A549 treated with GW870086 at 1 μM for 4 hours (cell line): ENCODE measurements at places on chromosomes 3 and 15. TPM values are rescaled to one million over a fixed set of nuclear protein-coding genes. Genes with fewer than 3 reads are reported as not detected.

Gene NCKIPSD
- total RNA-seq: 7.4 to 9.7 TPM (median 8.5 TPM) in 5 replicates

Gene CYP19A1
- total RNA-seq: 0.17 to 0.45 TPM (median 0.33 TPM) in 4 of 5 replicates, not detected in the other

Gene CCDC33
- 8.0 to 9.7 TPM (median 8.7 TPM) in 5 replicates for total RNA-seq

Gene SIDT1
- 0.43 to 1.1 TPM (median 0.80 TPM) in 5 replicates for total RNA-seq

Gene ZKSCAN7
- not detected in 5 replicates for total RNA-seq
